ENCODE measurements at places on chromosomes 7 and 10.

- no peak for DNase-seq
Measured at GRCh38 chr10:61663466-61663865, 737 bp downstream of the CABCOCO1 start.

DNA sequence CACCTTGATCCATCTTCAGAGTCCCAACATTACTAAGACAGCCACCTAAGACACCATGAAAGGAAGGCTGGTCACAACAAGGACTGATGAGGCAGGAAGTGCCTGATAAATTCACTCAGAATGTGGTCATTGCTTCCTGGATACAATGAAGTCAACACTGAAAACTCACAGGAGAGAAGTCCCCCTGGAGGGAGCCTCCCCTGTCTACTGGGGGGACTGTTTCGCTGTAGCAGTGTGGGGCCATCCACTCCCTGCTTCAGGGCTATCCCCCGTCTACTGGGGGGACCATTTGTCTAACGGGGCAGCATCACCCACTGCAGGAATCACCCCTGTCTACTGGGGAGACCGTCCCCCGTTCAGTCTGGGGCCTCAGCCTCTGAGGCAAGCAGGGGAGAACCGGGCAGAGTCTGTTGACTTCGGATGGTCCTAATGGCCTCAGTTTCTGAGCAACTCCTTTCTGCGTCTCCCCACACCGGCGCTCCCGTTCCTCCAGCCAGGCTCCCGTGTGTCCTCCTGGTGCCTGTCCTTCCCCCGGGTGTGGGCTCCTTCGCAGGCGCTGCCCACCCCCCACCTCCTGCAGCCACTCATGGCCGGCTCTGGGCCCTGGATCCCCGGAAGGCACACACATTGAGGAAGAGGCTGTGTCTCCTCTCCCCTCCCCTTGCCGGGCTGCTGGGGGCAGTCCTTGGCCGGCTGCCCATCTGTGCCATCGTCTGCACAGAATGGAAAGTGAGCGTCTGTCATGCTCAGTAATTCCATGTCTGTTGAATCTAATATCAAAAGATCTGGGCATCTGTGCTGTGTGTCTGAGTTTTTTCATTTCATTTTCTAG, 59.9 kb upstream of the DNAJB6 start:
- DNase-seq = no peak

DNA sequence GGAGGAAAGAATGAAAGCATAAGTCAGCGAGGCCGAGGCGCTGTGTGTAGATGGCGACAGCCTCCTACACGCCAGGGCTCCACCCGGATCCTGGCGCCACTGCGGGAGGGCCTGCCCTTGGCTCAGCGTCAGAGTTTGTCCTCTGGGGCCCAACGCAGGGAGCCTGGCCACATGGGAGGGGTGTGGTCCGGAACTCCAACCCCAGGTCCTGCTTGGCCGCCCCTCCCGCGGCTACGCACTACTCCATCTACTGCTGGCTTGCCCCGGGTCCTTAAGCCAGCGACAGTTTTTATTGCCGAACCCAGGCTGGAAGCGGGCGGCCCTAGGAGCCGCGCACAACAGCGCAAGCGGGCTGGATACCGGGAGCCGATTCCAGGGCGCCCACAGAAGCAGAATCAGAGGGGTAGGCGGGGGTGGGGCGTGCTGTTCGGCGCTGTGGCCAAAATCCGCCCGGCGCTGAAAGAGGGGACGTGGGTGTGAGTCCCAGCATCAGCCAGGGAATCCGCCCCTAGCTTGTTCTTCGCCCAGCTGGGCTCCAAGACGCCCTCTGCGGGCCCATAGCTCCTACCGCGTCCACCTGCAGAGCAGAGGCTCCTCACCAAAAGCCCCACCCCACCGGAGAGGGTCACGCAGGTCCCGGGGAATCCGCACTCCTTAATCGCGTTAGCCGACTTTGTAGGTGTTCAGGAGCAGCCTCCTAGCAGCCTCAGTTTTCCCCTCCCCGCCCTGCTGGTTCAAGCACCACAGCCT, 4.5 kb downstream of the KAZALD1 start:
- peak; percentile 8 for DNase-seq

DNA sequence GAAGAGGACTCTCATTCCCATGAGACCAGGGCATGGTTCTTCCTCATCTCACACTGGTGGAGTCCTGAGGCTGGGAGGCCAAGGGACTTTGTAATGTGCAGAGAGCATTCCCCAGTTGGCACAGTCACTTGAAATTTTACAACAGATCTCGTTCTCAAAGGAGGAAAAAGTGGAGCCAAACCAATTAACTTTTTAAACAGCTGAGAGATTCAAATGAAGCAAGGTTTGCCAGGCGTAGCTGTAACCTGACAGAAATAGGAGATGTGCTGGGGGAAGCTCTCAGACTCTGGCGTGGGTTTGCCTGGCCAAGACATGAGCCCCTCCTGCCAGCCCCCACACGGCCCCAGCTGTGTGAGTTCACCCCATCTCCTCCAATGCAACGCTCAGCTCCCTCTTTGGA, 12.0 kb upstream of the CPXM2 start:
- DNase-seq = no peak

- no peak for DNase-seq
Measured at GRCh38 chr7:8070451-8071180, 102.0 kb downstream of the GLCCI1 start.

- no peak for DNase-seq
Measured at GRCh38 chr10:97353945-97354344, 19.4 kb upstream of the FRAT2 start.

GRCh38 chr7:64359543-64359942, 45.8 kb downstream of the ZNF736 start:
- DNase-seq = no peak

- no peak for DNase-seq
Measured at GRCh38 chr7:54860003-54860775, 101.2 kb upstream of the SEC61G start.

- no peak for DNase-seq
Measured at GRCh38 chr7:150968056-150968733, 9.9 kb downstream of the KCNH2 start.

DNA sequence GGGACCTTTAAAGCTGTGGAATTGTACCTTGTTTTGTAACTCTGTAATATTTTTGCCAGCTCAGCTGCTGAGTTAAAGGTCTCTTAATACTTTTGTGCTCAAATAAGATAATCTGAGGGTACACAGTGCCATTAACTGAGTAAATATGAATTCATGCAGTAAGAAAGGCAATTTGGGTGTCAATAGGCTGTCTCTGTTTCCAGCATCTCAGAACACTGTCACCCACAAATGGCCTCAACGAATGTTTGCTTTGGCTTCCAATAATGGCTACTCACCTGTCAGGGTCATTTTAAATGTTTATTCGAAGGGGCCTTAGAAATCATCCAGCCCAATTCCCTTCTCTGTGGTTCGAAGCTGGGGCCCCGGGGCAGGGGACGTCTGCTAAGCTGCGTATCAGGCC, 225.4 kb downstream of the ZMYND11 start:
- DNase-seq = no peak

- DNase-seq = no peak
Measured at GRCh38 chr7:23894892-23895569, 185.0 kb downstream of the STK31 start.

DNA sequence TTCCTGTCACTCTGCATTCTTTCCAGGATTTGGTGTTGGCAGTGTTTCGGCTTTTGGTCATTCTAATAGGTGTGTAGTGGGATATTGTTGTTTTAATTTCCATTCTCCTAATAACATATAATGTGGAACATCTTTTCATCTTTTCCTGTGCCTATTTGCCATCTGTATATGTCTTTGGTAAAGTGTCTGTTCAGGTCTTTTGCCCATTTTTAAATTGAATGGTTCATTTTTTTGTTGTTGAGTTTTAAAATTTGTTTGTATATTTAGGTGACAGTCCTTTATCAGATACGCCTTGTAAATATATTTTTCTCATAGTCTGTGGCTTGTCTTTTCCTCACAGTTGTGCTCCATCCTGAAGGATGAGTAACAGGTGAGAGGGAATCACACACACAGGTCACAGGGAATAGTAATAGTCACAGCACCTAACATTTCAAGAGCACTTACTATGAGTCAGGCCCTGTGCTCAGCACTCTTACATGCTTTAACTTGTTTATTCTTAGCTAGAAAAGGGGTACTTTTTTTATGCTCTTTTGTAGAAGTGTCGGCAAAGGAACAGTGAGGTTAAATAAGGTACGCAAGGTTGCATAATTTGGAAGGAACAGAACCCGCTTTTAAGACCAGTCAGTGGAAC, 117.1 kb upstream of the GATA3 start:
- peak; percentile 19 for DNase-seq

GRCh38 chr7:121286742-121287734, 41.8 kb upstream of the WNT16 start:
- no peak for DNase-seq

GRCh38 chr10:3867454-3868270, 82.7 kb upstream of the KLF6 start:
- no peak for DNase-seq

DNA sequence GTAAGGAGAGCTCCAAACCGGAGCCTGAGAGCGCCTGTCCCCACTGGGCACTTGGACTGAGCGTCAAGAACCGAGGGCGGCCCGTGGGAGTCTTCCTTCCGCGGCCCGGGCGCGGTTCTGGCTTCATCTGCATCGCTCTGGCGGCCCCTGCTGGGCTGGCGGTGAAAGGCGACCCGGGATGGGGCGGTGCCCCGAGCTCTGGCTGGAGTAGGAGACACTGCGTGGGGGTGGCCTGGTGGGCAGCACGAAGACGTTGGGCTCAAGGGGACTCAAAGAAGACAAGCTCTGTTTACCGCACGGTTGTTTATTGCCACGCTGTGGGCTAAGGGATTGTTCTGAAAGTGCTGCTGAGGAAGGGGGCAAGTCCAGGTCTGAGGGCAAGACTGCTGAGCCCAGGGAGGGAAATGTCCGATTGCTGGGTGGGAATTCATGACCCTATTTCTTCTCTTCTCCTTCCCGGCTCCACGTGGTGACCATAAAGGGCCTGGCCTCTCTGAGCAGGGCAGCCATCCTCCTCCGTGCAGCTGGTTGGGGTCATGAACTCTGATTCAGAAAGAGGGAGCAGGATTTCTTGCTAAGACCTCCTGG, 29.8 kb downstream of the PLAU start:
- DNase-seq = peak; percentile 0

GRCh38 chr7:151814400-151815009, 62.4 kb downstream of the PRKAG2 start:
- no peak for DNase-seq

GRCh38 chr10:26574783-26575182, 122.7 kb upstream of the PDSS1 start:
- no peak for DNase-seq

DNA sequence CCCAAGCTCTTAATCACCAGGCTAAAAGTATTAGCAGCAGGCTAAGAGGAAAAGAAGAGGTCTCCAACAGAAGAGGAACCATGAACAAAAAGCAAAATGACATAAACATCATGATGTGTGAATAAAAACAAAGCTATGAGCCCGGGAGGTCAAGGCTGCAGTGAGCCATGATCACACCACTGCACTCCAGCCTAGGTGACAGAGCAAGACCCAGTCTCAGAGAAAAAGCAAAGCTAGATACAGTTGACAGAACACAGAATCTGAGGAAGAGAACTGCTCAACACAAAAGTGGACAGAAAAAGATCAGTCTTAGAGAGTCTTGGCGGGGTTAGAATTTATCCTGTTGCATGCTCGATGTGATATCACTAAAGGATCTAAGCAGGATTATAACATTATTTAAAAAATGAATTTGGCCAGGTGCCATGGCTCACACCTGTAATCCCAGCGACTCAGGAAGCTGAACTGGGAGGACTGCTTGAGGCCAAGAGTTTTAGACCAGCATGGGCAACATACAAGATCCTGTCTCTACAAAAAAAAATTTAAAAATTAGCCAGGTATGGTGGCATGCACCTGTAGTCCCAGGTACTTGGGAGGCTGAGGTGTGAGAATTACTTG, 37.5 kb downstream of the NT5C2 start:
- DNase-seq = no peak

DNA sequence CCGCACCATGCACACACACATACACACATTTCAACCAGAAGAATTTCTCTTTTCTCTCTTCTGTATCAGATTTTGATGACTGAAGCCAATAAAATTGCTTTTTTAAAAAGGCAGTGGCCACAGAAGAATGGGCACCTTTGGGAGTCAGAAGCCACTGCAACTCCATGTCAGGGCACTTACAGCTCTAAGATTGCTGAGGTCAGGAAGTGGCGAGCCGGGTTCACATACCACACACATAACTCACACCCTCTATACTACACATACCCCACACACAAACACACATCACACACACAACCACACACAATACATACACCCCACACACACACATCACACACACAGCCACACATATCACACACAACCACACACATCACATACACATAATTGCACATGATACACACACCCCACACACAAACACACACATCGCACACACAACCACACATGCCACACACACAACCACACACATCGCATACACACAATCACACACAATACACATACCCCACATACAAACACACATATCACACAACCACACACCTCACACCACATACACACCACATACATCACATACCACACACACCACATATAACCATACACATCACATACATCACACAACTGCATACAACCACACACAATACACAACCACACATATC, 31.2 kb downstream of the GPRIN2 start:
- no peak for DNase-seq

DNA sequence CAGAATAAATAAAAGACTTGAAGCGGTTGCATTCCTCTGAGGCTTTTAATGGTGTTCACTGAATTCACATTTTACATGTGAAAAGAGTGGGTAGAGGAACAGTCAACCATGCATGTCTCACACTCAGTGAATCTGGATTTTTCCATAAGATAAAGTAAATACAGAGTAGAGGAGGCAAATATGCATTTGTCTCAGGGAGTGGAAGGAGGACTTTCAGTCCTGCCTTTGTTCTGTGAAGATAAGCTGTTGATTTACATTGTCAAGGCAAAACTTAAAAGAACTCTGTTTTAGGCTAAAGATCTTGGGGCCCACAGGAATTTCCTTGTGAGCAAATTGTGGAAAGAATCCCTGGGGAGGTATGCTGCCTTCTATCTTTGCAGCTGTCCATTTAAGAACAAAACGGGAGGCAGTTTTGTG, 825.3 kb upstream of the MBL2 start:
- DNase-seq = no peak

DNA sequence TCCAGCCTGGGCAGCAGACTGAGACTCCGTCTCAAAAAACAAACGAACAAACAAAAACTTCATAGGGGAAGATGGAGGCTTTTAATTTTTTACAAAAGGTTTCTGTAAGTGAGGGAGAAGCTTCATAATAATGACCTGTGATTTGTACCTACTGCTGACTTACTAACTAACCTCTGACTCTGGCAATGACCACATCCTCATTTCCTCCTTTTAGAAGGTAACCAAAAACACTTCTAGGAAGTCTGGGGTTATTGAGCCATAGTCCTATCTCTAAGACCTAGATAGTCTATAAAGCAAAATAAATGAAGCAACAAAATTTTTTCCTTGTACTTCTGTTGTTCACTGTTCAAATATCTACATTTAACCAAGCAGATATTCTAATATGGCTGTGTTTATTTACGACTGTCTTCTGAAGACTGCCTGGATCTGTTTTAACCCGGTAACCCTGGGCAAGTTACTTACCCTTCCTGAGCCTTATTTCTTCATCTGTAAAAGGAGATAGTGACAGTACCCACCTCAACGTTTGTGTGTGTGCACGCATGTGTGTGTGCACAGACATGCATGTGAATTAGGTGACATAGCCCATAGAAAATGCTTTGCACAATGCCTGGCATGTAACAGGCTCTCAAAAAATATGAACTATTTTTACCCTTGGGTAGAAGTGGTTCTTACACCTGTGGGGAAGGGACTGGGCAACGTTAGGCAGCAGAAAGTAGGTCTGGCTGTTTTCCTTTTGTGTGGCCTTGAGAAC, 30.8 kb upstream of the SMNDC1 start:
- DNase-seq = peak; percentile 11
